LHCN-M2 (cell line): ENCODE measurements at places on chromosomes 5 and 9.

- DNase-seq, result no peak
Observed at GRCh38 chr9:18689921-18690320, 216.0 kb downstream of the ADAMTSL1 start.

GRCh38 chr9:123615381-123615780 is 259.4 kb downstream of the CRB2 start:
- DNase-seq, result no peak

DNA sequence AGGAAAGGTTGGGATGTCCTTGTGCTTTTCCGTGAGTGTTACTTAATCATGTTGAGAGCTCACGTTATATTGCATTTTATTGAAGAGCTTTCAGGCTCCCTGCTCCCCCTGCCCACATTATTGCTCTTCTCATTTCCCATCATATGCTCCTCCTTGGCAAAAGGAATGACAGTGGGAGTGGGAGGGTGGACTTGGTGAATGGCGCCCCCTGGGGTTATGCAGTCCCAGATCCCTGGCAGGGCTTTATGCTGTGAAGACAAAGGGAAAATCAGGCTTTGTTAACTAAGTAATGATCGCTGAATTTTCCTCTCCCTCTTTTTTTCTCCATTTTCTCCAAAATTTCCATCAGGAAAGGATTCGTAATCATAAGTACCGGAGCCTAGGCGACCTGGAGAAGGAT is 166.6 kb downstream of the SMARCA2 start:
- DNase-seq, result peak; percentile 20

- DNase-seq, result no peak
Observed at GRCh38 chr9:6410633-6411032, 2.4 kb upstream of the UHRF2 start.

GRCh38 chr5:83726912-83727311 is 6.3 kb upstream of the HAPLN1 start:
- no peak for DNase-seq

DNA sequence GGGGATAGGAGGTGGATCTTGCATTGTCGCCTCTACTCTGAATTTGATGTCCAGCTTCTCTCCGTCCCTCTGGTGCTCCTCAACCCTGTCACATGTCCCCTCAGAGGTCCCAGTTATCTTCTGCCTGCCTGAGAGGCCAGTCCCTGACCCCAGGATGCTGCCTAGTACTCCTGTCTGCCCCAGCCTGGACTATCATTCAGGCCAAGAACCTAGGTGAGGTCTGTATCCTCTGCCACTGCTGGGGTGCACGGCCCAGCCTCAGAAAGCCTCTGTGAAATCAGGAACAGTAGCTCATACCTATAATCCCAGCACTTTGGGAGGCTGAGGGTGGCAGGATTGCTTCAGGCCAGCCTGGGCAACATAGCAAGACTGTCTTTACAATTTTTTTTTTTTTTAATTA is 8.6 kb downstream of the SPINK4 start:
- DNase-seq, result no peak

- no peak for DNase-seq
Observed at GRCh38 chr5:153517241-153517611, 26.8 kb downstream of the GRIA1 start.

DNA sequence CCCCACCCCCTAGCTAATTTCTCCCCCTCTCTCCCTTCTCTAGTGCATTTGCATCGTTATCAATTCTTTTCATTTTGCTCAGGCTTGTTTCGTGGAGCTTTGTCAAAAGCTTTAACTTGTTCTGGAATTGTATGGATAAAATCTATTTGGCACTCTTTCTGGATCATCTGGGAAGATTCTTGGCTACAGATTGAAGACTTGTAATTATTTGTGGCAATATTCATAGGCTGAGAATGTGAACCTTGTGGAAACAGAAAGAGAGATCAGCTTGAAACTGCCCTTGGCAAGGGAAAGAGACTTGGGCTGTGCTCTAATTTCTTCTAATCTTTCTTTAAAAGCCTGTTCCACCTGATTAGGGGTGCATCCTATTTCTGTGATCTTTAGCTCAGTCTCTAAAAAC is 340.6 kb upstream of the DAB2 start:
- no peak for DNase-seq

- DNase-seq, result no peak
Observed at GRCh38 chr9:96050048-96050860, 174.8 kb downstream of the ERCC6L2 start.

DNA sequence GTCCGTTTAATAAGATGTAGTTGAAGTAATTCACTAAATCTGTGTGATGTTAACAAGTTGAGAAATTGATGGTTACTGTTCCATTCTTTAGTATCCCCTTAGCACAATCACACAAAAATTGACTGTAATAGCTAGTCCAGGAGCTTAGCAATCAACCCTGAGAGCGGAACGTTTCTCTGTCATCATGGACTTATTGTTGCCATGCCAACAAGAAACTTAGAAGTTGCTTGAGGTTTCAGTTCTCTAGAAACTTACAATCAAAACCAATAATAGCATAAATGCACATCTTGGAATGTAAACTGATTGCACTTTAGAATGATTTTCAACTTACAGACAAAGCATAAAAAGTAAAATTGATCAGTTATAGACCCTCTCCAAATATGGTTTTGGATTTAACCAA is 125.4 kb upstream of the ANKH start:
- no peak for DNase-seq

DNA sequence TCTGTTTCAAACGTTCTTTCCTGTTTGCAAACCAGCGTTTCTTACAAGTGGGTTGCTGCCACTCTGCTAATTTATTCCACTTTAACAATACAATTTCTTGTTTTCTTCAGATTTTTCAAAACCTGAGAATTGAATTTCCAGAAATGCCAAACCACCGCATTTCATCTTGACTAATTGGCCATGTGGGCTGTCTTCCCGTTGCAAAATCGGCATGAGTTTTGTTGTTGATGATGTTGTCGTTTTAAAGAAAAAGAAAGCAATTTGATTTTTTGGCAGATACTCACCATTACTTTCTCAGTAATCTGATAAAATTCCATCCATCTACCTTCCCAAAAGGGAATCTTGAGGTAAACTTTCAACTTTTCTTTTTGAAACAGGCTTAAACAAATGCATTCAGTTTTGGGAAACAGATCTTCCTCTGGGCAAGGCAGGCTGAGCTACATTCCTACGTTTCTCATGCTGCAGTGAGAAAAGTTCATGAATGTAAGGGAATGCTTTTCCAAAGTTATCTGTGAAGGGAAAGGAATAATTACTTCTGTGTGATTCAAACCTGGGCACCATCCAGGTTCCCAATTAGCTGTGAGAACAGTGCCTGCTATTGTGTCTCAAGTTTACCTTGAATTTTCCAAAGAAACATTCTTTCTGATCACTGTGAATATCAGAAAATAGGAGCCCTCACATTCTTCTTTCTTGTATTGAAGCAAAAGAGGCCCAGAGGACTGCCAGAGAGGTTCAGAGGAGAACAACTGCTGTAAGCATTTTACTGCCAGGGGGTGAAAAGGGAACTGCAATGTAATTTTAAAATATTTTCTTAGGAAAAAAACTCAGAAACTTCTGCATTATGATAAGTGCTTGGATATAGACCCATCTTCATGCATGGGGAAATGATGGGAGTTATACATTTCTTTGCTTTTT is 100.7 kb upstream of the TUT7 start:
- DNase-seq, result peak; percentile 33

DNA sequence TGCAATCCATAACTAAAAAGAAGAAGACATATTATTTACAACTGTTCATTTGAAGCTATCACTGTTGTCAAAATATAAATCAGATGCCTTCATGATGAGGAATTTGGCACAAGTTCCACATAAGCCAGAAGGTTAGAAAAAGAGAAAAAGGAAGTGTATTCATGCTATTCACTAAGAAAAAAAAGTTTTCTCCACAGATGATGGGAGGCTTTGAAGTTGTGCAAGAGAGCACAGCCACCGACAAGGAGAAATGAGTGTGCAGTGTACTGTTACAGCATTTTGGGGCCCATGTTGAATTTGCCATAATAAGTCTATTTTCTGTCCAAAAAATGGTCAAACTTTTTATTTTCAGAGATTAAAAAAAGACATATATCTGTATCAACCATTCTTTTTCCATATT is 32.9 kb upstream of the IFNK start:
- DNase-seq, result no peak
